Muscle of arm (tissue), 14 donors: ENCODE measurements at places on chromosomes 11 and 22.

DNA sequence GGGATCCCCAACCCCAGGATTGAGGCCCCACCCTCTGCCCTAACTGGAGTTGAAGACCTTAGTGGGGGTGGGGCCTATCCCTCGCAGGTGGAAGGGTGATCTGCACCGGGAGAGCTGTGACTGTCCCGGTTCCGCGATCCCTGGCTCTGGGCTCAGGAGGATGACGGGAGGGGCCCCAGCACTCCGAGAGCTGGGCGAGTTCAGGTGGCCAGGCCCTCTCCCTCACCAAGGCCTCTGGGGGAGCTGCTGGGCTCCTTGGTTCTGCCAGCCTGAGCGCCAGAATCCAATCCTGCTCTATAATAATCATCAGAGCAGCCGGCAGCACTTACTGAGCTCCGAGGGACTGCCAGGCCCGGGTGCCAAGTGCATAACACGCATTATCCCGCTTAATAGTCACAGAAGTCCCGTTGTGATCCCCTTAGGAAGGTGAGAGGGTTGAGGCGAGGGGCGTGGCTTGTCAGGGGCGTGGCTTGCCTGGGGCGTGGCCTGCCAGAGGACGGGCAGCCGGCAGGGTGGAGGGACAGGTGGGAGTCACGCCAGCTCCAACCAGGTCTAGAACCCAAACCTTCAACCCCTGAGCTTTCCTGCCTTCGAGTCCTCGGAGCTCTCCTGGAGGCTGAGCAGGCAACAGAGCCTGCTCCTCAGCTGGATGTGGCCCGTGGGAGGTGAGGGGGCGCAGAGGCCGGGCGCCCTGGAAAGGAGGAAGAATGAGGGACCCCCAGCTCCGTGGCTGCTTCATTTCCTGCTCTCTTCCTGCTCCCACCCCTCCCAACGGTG lies 7.3 kb upstream of the SYT7 start:
- no peak for DNase-seq

DNA sequence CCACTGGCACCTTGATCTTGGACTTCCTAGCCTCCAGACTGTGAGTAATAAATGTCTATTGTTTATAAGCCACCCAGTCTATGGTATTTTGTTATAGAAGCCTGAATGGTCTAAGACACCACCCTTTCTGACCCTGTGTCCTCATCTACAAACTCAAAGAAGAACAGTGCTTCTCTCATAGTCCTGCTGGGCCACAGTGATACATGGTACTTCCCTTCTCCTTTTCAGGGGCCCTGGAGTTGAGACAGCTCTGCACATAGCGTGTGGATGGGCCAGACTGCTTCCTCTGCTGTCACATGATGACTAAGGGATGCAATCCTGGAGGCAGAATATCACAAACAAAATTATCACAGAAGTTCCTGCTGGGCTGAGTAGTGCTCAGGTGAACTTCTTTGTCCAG lies 5.0 kb downstream of the KCNJ11 start:
- DNase-seq: no peak

DNA sequence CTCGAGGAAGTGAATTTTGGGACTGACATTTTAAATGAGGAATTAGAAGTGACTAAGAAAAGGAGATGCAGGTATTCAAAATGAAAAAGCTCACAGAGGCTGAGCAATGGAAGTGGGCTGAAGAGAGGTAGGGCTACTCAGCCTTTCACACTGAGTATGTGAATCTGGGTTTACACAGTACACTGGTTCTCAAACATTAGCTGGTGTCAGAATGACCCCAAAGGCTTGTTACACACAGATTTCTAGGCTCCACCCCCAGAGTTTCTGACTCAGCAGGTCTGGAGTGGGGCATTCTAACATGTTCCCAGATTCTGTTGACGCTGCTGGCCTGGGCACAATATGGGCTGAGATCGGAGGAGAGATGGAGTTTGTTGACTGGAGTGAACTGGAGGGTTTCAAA lies 32.8 kb downstream of the CADM1 start:
- no peak for DNase-seq

GRCh38 chr11:102914238-102915043 lies 39.7 kb upstream of the MMP12 start:
- DNase-seq: peak; percentile 24

DNA sequence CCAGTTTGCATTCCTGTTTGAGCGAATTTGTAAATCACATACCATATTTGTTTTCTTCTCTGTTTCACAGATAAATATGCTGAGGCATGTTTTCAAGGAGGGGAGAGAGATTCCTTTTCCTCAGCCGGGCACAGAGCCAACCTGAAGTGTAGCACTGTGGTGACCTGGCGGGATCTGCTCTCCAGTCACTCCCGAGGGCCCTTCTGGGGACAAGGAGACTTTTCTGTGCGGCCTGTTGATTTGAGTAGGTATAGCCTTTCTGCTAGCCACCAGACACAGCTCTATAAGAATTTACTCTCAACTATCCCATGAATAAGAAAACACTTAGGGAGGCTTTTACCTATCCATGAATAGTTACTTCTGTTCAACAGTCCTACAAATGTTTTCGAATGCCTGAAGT lies 63.5 kb upstream of the FDX1 start:
- no peak for DNase-seq

DNA sequence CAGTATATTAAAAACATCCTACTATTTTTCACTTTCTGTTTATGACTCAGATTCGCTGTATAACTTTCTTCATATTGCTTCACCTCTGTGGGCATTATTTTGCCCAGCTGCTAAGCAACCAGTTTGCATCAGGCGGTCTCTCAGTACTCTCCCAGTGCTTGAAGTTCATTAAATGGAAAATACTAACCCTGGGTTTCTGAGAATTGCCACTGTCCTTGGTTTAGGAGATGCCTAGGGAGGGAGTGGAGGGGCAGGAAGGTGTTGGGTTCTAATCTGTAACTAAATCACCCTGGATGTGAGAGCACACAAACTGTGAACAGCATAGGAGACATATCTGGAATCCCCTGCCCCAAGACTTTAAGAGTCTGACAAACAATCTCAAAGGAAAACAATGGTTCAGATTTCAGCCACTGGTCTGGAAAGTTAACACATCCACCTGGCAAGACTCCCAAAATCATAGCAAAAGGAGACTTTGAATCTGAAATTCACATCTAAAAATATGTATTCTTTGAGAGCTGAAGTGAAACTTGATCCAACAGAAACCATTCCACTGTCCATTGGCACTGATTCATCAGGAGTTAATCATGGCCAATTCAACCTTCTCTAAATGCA lies 540.0 kb downstream of the SOX6 start:
- DNase-seq: peak; percentile 63

GRCh38 chr11:105073456-105074165 lies 28.5 kb upstream of the CARD16 start:
- DNase-seq: no peak

DNA sequence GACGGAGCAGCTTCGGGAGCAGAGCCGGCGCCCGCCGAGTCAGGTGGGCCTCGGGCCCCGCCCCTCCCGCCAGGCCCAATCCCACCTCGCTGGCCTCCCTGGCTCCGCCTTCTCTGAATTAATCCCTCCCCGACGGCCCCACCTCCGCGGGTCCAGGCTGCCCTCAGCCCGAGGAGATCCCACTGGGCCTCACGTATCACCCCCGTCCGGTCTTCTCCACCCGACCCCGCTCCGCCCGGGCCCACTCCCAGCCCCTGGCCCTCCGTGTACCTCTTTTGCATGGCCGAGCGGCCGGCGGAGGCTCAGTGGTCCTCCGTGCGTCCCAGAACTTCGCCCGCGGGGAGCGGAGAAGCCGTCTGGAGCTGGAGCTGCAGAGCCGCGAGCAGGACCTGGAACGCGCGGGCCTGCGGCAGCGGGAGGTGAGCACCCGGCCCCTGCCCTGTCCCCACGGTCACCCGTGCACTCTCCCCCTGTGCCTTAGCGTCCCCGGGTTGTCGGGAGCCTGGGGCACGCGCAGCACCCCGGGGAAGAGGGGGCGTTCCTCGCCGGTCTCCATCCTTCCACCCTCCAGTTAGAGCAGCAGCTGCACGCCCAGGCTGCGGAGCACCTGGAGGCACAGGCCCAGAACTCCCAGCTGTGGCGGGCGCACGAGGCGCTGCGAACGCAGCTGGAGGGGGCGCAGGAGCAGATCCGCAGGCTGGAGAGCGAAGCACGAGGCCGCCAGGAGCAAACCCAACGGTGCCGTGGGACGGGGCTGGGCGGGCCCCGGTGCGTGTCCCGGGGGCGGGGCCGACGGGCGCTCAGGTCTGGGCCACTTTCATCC lies 2.2 kb upstream of the CD151 start:
- DNase-seq: no peak

GRCh38 chr11:92111287-92111686 lies 113.3 kb upstream of the FAT3 start:
- DNase-seq: no peak

GRCh38 chr22:18119409-18120110 lies 9.0 kb downstream of the TUBA8 start:
- DNase-seq: no peak

- no peak for DNase-seq
Measured at GRCh38 chr11:108144615-108145014, 23.2 kb downstream of the ACAT1 start.

GRCh38 chr11:14905104-14906033 lies 13.3 kb upstream of the CYP2R1 start:
- peak; percentile 30 for DNase-seq

DNA sequence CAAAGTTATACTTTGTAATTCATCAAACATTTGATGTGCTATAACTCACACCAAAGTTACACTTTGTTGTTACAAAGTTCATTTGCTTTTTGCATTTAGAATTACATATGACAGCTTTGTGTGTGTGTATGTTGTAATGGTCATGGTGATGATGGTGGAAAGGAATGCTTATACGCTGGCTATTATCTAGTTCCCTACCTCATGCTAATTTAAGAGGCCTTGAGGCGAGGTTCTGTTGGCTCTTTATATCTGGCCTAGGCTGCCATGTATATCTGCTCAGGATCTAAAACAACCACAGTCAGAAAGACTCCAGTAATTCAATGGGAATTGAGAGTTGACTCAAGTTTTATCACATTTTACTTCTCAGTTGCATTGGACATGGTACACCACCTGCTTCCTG lies 123.4 kb downstream of the SLC17A6 start:
- no peak for DNase-seq

DNA sequence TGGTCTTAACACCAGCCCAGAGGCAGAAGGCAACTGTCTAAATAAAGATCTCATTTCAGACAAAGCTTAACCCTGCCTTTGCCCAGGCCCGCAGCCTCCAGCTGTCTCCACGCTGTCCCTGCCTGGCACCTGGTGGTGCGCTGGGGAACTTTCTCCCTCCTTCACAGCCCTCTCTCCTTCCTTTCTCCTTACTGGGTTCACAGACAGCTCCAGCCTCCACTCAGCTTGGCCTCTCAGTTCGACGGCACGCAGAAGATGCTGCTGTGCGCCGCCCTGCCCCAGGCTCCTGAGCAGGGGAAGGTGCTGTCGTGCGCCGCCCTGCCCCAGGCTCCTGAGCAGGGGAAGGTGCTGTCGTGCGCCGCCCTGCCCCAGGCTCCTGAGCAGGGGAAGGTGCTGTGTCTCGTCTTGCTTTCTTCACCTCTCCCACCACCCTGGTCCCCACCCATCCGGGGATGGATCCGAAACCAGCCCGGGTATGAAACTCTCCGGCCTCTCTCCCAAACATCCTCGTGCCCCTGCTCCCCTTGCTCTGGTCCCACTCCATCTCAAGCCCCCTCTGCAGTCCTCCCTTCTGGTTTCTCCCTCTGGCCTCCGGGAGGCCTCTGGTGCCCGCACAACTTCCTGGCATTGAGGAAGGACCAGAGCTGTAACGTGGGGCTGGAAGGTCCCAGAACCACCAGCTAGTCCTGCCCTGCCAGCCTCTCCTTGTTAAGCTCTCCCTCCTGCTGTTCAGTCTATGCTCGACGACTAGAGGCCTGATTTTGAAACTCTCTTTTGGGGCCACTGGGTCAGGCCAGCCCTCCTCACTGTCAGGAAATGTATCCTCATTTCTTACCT lies 22.9 kb upstream of the JAM3 start:
- DNase-seq: no peak

DNA sequence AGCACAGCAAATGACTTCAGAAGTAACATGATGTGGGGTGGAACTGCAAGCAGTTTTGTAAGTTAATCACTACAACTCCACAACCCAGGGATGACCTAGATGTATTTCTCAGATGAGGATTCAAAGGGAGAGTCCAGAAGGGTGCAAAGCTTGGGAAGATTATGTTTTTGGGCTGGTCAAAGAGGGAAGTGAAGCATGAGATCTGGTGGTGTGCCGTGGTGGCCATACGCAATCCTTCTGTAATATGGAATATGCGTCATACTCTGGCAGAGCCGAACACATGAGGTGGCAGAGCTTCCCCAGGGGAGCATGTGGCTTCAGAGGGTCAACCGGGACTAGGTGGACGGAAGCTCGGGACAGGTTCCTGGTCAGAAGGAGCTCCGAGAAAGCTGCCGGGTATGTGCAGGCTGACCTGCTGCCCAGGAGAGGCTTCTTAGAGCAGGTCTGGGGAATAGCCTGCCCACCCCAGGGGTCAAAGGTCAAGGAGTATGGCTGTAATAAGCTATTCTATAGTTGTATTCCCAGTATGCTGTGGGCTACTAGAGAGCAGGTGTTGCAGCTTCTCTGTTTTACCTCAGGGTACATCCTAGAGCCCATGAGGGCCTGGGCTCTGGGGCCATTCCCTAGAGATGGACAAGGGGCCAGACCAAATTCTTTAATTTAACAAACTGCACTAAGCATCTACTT lies 70.1 kb upstream of the PHOX2A start:
- no peak for DNase-seq

- DNase-seq: no peak
Measured at GRCh38 chr11:101913656-101914055, 1.2 kb upstream of the CEP126 start.

GRCh38 chr11:61914471-61915171 lies 2.7 kb downstream of the RAB3IL1 start:
- no peak for DNase-seq

- no peak for DNase-seq
Measured at GRCh38 chr22:26845021-26845743, 187.8 kb downstream of the MIAT start.

- no peak for DNase-seq
Measured at GRCh38 chr22:19723232-19723982, at the start of gene GP1BB. GP1BB (plus strand) TSS chr22:19723539; CDS start chr22:19723570, 31 bp downstream.

DNA sequence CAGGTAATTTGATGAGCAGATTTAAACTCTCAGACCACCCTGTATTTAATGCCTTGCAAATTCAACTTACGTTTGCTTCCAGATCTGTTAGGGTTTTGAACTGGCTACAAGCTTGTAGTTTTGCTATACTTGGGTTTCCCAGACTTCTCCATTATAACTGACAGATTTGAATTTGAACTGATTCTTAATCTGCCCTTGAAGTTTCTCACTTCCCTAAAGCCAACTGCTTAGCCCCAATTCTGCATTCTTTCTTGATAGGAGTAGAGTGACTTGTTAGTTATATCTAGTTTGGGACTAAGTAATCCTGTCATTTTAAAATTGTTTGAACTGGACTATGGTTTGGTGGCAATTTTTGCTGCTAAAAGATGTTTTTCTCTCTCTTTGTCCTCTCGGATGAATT lies 9.7 kb downstream of the LAYN start:
- DNase-seq: no peak

DNA sequence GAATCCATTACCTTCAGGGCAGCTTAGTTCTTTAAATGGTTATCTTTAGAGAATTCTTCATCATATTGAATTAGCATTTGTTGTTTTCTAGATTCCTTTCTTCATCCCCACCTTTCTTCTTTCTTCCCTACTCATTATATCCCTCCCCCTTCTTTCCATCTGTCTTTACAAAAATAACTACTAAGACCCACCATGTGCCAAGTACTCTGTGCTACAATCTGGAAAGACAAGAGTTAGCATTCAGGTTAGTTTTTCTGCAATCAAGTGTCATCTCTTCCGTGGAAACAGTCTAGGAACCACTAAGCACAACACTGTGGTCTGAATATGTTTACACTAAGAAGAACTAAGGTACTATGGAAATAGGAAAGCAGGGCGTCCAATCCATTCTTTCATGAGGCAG lies 897.4 kb upstream of the TENM4 start:
- no peak for DNase-seq
